ENCODE measurements at places on chromosomes 16 and 17.

- no peak for DNase-seq
These were observed 79.5 kb upstream of the NKD1 start for GRCh38 chr16:50468749-50469078.

- no peak for DNase-seq
These were observed 1114.2 kb upstream of the GOT2 start for GRCh38 chr16:59848296-59848695.

DNA sequence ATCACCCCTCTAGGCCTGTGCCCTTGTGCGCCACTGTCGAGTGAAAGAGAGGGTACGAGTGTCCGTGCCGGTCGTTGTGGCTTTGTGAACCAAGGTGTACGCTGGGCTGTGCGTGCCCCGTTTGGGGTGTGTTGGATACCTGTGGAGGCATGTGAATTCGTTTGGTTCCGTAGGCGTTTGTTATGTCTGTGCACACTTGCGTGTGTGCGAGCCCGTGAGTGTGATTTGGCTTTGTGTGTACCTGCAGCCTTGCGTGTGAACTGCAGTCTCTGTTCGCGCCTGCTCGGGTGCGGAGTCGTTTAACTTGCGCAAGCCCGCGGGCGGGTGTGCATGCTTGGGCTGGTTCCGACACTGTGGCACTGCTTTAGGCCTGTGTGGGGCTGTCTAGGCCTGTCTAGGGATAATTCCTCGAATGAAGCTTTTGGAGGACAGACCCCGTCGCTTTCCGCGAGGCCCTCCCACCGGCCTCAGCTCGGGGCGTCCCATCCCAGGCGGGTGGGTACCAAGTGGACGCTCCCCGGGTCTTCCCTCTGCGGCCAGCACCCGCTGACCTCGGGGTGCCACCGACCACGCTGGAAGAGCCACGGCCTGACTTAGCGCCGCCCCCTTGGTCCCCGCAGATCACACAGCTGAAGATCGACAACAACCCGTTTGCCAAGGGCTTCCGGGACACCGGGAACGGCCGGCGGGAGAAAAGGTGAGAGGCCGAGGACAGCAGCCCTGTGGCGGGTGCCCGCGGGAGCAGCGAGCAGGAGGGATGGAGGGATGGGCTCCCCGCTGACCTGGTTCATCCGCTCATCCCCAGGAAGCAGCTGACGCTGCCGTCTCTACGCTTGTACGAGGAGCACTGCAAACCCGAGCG is 4.4 kb downstream of the TBX2 start:
- no peak for DNase-seq

DNA sequence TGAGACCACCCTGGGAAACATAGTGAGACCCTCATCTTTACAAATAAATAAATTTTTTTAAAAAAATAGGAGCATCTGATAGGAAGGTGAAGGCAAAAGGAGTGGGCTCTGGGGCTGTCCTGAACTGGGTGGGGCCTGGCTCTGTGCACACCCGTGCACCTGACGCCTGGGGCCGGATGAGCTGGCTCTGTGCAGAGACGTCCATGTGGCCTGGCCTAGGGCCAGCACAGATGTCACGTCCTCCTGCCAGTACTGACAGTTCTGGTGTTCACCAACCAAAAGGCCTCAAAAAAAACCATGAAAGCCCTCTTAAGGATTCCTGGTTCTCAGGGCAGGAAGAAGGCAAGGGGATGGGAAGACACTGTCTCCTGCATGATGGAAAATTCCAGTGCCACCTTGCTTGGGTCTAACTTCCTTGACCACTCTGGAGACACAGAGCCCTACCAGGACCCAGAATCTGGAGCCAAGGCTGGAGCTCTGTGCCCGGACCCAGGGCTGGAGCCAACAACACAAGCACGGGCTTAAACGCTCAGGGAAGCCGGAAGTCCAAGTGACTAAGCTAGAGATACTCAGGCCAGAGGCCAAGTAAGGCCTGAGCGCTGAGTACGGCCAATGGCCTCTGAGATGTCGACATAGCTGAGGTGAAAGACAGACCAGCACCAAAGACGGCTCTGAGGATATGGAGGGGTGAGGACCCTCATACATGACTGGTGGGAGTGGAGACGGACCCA is 32.9 kb downstream of the COPRS start:
- no peak for DNase-seq

DNA sequence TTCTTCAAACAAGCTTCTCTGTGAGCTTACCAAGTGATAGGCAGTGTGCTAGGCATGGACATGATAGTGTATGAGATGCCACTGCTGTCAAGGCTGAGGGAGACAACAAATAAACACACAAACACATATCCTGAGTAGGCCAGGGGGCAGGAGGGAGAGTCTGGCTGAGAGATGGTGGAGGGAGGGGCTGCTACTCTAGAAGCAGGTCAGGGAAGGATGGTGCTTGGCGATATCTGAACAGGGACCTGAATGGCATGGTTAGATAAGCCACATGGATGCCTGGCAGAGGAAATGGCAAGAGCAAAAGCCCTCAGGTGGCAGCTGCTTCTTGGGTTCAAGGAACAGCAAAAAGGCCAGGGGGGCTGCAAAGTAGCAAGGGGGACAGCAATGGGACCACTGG is 8.6 kb upstream of the CHST6 start:
- DNase-seq, result no peak

DNA sequence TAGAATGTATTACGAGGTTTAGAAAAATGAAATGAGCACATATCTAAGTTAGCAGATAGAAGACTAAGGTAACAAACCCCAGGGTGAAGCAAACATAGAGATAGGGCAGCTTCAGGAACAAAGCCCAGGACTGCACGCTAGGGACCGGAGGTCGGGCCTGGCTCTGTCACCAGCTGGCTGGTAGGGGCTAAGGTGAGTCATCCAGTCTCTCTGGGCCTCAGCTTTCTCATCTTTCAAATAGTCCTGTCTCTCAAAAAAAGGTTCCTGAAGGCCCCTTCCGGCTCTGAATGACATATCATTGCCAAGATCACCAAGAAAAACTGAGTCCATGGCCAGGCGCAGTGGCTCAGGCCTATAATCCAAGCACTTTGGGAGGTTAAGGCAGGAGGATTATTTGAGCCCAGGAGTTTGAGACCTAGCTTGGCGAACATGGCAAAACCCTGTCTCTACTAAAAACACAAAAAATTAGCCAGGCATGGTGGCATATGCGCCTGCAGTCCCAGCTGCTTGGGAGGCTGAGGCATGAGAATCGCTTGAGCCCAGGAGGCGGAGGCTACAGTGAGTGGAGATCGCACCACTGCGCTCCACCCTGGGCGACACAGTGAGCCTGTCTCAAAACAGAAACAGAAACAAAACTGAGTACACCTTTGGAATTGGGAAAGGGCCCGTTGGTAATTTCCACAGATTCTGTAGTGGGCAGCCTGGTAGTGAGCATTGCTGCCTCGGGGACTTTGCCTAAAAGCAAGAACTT is 26.0 kb downstream of the PKD1L3 start:
- no peak for DNase-seq

DNA sequence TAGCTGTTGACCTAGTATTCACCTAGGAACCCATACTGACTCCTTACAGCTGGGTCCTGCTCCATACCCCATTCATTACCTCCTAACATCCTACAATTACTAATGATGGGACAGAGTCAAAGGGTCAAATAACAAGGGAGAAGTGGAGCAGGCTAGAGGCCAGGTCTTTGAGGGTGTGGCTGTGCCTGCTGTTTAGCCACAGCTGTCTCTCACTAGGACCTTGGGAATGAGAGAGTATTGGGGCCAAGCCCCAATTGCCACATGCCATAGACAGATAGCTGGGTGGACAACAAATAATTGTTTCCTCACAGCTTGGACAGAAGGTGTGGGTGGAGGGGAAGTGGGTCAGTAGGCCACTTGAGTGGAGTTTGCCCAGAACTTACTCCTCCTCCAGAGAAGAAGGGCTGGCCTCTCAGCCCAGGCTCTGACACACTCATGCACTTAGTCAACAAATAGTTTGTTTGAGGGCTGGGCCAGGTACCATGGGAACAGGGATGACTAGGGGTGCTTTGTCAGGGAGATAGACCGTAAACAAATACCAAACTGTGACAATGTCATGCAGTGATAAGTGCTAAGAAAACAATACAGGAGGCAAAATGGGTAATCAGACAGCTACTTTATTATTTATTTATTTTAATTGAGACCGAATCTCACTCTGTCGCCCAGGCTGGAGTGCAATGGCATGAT is 10.2 kb upstream of the CENPT start:
- no peak for DNase-seq

DNA sequence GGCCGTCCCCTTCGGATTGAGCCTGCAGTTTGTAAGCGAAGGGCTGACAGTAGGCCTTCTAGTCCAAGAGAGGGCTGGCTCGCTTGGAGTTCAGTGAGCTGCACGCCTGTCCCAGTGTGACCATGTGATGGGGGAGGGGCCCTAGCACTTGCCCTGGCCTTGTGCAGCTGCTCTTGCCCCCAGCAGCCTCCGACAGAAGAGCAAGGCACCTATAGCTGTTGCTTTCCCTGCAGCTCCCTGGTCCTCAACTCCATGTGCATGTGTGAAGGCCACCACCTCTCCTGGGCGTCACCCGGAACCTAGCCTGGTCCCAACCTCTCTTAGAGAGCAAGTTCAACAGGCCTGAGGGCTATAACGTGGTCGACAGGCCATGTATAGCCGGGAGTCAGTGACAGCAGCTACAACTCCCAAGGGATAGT is 5.6 kb downstream of the SPHK1 start:
- DNase-seq, result no peak

DNA sequence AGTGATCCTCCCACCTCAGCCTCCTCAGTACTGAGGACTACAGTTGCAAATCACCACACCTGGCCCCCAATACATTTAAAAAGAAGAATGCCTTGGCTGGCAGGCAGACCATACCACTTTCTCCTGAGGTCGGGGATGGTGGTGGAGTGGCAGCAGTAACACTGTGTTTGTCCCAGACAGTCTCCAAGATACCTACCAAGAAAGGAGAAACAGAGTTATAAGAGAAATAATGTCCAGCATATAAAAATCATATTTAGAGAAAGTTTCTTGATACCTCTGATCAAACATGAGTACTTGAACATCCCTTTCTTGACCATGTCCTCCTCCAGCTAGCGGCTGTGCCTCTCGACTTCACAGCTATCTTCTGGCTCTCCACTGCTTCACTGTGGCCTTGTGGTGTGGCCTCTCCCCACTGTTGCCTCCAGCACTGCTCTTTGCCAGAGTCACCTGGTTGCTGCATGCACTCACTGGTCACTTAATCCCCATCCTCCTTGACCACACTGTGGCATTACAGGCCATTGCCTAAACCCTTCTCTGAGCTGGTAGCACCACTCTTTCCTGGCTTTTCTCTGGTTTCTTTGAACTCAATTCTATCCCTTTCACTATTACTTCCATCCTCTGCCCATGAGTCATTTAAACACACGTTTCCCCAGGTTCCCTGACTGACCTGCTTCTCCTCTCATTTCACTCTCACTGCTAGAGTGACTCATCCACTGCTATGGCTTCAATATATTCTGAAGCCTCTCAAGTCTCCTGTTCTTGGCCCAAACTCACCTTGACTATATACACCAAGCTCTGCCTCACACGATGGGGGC is 45.2 kb downstream of the XPO6 start:
- no peak for DNase-seq

DNA sequence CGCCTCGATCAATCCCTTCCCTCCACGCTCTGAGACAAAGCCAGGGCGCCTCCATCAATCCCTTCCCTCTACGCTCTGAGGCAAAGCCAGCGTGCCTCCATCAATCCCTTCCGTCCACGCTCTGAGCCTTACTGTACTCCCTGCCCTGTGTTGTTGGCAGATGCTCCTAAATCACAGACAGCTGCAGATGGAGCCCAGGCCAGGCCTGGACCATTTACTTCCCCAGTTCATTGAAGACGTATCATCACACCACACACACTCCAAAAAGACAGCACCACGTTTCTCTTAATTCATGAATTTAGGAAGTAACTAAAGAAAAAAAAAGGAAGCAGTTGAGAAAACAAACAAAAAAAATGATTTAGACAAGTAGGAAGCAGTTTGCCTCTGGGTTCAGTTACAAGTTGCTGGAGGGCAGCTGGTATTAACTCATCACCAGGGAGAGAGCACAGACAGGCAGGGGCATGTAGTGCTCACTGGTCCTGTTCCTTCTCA is 7.4 kb upstream of the CD300LD start:
- DNase-seq, result no peak

DNA sequence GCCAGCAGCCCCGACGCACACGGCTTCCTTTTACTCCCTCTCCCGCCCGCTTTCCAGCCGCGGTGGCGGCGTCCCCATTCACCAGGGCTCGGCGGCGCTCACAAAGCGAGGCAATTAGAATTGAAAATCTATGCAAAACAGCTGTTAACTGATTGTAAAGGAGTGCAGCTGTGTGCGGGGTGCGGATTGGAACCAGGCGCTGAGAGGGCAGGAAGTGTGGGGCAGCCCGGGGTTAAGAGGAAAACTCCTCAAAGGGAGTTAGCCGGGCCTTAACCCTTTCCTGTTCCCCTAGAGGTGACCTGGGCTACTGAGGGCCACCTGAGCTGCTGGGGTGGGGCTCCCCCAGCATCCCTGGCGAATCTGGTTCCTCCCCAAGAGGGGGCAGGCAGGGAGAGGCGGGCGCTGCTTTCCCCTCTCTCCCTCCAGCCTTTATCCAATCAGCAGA is 5.8 kb upstream of the GSE1 start:
- no peak for DNase-seq

DNA sequence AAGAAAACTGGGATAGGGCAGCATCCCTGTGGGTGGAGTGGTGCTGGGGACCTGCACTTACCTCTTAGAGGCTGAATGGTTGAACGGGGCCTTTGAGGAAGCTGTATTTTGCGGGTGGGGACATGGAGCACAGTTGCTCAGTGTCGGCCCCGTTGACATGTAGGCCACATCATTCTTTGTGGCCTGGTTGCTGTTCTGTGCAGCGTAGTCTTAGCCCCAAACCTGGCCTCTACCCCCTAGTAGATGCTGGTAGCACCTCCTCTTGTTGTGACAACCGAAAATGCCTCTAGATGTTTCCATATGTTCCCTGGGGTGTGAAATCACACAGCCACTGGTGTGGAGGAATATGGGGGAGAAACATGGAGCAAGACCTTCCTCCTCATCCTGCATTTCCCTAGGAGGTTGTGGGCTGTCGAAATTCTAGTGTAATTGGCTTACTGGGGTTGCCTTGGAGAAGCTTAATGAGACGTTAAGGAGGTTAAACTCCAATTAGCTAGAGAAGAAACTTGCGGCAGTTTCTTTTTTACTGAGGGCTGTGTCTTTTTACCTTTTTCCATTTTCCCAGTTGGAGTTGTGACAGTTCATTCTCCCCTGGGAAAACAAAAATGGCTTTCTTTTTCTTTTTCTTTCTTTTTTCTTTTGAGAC is 9.4 kb downstream of the ABCC1 start:
- no peak for DNase-seq

- DNase-seq, result no peak
These were observed 48.3 kb upstream of the C17orf78 start for GRCh38 chr17:37327341-37328090.

All from vagina (tissue), 2 donors.